ENCODE measurements at places on chromosomes 7 and 10.

GRCh38 chr10:103929381-103929921, 11.5 kb upstream of the STN1 start:
- DNase-seq, result no peak

DNA sequence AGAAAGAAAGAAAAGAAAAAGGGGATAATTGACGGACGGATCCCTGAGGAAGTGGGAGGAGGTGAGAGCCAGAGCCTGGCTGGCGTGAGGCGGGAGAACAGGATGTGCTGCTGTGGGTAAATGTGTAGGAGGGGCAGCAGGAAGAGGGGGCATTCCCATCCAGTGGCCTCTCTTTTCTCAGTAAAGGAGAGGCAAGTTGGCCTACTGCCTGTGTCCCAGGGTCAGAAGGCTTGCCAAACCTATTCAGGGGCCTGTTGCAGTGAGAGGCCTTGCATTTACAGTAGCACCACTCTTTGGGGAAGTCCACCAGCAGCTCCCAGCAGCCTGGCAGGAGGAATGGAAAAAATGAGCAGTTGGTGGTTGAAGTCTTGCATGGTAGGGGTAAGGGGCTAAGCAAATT, 26.6 kb upstream of the ASCC1 start:
- peak; percentile 91 for DNase-seq

DNA sequence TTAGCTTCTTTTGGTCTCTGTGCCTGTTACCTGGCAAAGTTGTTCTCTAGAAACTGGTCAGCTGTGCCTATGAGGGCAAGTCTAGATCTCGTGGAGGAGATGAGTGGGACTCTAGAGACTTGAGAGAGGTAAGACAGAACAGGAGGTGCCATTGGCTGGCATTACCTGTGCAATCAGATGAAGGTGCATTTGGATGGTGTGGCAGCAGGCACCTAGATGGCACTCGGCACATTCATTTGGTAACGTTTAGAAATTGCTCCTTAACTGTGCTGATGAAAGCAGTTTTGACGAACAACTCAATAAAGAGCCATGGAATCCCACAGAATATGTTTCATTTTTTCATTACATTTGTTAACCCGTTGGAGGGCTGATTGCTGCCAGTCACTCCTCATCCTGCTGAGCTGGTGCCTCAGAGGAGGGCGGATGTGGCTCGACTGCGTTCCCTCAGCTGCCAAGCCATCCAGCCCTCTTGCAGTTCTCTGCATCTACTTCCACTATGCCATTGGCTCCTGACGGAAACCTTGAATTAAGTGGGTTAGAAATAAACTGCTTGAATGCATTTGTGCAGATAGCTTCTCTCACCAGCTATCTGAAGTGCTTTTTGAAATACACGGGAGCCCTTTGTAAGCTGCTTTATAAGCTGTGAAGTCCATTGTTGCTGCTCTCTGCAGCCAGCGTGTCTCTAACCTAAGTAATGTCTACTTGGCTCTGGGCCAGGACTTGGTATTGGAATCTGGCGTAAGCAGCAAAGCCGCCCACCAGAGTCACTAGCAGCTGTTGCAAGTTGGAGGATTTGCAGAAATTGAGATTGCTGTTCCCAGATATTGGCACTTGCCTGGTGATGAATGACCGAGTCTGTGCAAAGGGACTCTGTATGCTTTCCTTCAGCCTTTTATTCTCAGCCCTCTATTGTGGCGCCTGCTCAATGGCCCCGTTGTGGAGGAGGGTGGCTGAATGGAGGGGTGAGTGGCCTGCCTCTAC, 87.4 kb downstream of the LRRC4 start:
- DNase-seq, result peak; percentile 72

GRCh38 chr10:110479710-110480109, 18.0 kb upstream of the DUSP5 start:
- no peak for DNase-seq

DNA sequence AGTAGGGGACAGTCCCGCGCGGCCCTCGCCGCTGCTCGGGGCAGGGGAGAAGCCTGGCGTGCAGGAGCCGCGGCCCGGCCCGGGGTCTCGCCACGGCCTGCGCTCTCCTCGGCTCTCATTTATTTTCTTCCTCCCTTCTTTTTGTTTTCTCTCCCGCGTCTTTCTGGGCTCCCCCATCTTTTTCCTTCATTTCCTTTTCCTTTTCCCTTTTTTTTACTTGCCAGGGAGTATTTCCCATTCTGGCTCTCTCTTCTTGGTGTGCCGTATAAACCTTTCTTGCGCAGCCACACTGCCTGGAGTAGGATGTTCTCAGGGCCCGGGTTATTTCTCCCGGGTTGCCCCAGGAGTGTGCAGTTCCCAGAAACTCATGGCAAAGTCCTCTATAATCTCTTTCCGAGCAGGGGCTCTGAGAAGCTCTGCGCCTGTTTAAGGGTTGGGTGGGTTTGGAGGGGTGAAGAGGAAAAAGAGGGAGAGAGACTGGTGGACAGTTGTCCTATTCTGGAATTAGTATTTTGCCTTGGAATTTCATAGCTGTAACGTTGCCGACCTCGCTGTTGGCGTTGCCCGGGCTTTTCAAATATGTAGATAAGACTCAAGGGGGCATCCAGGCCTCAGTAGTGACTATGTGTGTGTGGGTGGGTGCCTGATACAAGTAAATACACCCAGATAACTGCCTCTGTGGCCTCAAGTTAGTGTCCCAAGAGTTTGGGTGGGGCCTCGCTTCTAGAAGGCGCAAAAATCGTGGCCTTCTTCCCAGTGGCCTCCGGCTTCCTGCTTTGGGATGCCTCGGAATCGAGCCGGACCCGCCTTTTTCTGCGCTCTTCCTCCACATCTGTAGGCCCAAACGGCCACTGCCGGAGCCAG, 4.3 kb upstream of the ZNF503 start:
- DNase-seq, result no peak

Measured in right hindlimb (tissue), 1 donor.